ENCODE measurements at places on chromosomes 2 and 18.

GRCh38 chr2:157427922-157428303 lies 16.0 kb downstream of the CYTIP start:
- peaks cover 82% of the 10 kb centered on the region for H3K4me1 ChIP-seq
- DNase-seq, result no peak
- peak overlapping the region; percentile 65 for H3K27ac ChIP-seq
- peaks cover 89% of the 10 kb centered on the region for H3K36me3 ChIP-seq
- H3K4me3 ChIP-seq, result no peak overlapping the region

- no peak for DNase-seq
- H3K4me1 ChIP-seq, result no peaks in the 10 kb centered on the region
- H3K27ac ChIP-seq, result no peak overlapping the region
These were observed 126.3 kb upstream of the TPO start for GRCh38 chr2:1286929-1287328.

GRCh38 chr2:42314892-42315468 lies 46.0 kb downstream of the COX7A2L start:
- peaks cover 8% of the 10 kb centered on the region for H3K4me1 ChIP-seq
- no peak overlapping the region for H3K4me3 ChIP-seq
- no peak overlapping the region for H3K27ac ChIP-seq

GRCh38 chr2:171178993-171179392 lies 18.3 kb upstream of the TLK1 start:
- H3K27me3 ChIP-seq, result peaks cover 3% of the 10 kb centered on the region
- no peak overlapping the region for H3K27ac ChIP-seq
- DNase-seq, result no peak
- H3K4me3 ChIP-seq, result no peak overlapping the region
- H3K4me1 ChIP-seq, result peaks cover 12% of the 10 kb centered on the region

DNA sequence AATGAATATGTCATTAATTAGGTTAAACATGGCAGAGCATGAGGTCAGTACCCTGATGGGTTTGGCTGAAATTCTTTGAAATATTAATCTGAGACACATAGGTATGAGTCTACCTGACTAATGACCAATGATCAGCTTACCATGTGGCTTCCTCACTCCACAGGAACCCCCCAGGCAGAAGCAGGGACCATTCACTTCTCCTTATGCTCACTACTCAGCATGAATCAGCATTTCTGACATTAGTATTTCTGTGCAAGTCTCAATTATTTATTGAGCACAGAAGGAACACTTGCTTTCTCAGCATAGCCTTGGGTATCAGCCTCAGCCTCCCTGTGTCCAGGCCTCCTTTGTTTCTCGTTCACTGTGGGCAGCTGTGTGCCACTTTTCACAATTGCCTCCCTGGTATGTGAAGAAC lies 9.3 kb upstream of the KCNE4 start:
- peaks cover 11% of the 10 kb centered on the region for H3K27me3 ChIP-seq
- no peak overlapping the region for H3K27ac ChIP-seq
- DNase-seq, result no peak

- no peak overlapping the region for H3K27ac ChIP-seq
- H3K4me3 ChIP-seq, result no peak overlapping the region
- no peaks in the 10 kb centered on the region for H3K36me3 ChIP-seq
- H3K4me1 ChIP-seq, result no peaks in the 10 kb centered on the region
- no peak for DNase-seq
These were observed 35.3 kb downstream of the MROH2A start for GRCh38 chr2:233813236-233814055.

All from activated CD8-positive, alpha-beta memory T cell treated with anti-CD3 and anti-CD28 coated beads, Interleukin-2, amount 10 ng/mL, durations not matched to agents 7 days and 5 days (primary cell).